ENCODE measurements at places on chromosomes 1 and 21.

DNA sequence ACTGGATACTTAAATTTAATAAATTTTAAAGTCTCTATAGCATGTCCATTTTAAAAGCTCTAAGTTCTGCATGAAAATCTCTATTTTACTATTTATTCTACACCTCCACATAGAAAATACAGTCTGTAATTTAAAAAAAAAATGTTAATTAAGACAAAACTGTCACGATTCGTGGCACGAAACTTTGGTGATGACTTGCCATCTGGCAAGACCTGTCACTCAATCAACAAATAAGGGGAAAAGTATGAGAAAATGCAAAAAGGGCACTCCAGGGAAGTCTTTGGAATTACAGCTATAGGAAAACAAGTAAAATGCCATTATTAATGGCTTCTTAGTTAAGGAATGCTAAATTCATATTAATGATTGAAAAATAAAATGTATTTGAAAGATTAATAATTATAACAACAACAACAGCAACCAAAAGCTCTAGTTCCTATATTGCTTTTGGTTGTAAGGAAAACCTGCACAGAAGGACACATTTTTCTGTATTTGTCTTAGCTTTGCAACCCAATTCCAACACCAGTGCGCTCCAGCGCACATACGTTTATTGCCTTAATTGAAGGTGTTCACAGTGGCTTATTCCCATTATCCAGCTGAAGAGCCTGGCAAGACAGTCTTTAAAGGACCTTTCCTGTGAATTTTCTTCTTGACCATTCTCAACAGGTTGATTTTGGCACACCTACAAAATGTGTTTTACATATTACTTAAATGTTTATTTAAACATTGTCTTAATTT lies 107.8 kb downstream of the PLPPR5 start:
- DNase-seq = no peak

DNA sequence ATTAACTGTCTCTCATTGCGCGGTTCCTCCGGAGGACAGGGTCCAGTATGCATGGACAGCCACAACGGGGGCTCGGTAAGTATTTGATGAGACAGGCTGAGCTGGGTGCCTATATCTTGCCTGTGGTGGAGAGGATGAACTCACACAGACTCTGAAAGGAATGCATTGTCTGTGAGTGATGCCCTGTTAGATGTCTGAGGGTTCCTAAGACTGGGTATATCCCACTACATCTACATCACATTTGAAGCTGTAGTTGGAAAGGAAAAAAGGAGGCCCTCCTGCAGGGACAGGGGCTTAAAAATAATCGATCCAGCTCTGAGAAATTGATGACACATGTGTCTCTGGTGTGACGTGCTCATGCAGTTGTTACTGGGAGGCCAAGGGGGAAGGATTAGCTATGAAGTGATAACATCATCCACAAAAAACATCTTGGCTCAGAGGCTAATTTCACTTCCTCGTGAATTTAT lies 1.9 kb downstream of the ADARB1 start:
- DNase-seq = no peak

- no peak for DNase-seq
Observed at GRCh38 chr1:53214376-53214940, 6.0 kb downstream of the CZIB start.

DNA sequence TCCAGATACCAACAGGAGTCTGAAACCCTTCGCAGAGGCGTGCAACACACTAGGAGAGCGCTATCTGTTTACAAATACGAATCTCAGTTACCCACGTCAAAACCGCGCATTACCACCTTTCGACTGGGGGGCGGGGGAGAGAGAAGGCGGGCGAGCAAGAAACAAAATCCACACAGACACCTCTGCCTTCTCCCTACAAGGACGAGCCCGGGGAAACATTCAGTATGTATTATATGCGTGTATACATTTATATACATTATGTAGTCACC lies 722 bp downstream of the TUT4 start:
- peak; percentile 64 for DNase-seq

DNA sequence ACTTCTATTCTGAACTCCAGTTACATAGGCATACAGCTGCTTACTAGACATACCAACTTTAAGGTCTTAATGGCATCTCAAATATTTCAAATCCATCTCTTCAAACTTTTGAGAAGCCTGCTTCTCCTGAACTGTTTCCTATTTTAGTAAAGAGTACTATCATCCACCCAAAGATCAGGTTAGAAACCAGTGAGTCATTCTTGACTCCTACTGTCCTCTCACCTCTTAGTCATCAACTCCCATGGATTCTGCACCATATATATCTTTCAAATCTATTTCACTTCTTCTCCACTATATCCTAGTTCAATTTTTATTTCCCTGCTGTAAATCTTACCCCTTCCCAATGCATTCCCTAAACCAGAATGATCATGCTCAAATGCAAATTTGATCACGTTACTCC lies 18.1 kb upstream of the BEND5 start:
- DNase-seq = no peak

GRCh38 chr1:94143809-94144176 lies 22.8 kb upstream of the ABCA4 start:
- no peak for DNase-seq

DNA sequence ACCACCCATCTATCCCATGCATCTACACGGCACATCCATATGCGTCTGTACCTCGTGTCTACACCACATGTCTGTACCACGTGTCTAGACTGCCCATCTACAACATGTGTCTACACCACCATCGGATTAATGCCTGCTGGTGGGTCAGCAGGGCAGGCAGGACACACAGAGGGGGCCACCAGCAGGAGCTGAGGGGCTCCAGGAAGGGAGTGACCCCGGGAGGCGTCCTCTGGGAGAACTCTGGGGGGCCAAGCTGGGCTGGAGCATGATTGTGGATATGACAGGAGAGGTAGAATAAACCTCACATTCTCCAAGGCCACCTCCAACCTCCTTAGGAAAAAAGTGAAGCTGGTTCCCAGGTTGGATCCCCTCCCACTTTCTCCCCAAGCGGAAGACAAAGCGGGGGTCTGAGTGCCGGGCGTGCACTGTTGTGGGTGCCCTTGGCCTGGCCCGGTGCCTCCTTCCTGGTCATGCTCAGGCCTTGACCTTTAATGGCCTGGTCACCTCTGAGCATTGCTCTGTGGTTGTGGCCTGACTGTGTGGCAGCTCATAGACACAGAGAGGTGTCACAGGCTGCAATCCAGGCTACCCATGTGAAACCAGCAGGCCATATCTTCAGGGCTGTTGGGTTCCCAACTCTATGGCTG lies 881 bp upstream of the ACTRT2 start:
- no peak for DNase-seq

- no peak for DNase-seq
Observed at GRCh38 chr1:77556045-77556444, 126.4 kb downstream of the ZZZ3 start.

DNA sequence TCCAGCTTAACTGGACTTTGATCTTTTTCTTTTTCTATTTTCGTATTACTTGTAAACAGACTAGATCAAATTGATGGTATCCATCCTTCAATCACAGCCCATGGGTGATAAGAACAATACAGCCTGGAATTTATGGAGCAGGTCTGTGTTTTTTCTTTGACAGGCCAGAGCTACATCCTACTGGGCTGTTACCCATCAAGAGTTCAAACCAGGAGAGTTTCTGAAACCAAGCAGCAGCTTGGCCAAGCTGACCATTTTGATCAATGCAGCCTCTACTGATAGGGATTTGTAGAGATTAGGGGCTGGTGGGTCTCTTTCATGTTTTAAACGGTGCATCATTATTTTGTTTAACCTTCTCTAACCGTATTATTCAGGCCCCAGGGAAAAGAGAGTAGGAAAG lies 24.3 kb upstream of the CCDC190 start:
- no peak for DNase-seq

GRCh38 chr1:216555653-216556052 lies 132.4 kb upstream of the USH2A start:
- DNase-seq = no peak

GRCh38 chr1:60185684-60186083 lies 112.1 kb upstream of the C1orf87 start:
- no peak for DNase-seq

- DNase-seq = no peak
Observed at GRCh38 chr1:31108861-31109260, 43.3 kb upstream of the PUM1 start.

DNA sequence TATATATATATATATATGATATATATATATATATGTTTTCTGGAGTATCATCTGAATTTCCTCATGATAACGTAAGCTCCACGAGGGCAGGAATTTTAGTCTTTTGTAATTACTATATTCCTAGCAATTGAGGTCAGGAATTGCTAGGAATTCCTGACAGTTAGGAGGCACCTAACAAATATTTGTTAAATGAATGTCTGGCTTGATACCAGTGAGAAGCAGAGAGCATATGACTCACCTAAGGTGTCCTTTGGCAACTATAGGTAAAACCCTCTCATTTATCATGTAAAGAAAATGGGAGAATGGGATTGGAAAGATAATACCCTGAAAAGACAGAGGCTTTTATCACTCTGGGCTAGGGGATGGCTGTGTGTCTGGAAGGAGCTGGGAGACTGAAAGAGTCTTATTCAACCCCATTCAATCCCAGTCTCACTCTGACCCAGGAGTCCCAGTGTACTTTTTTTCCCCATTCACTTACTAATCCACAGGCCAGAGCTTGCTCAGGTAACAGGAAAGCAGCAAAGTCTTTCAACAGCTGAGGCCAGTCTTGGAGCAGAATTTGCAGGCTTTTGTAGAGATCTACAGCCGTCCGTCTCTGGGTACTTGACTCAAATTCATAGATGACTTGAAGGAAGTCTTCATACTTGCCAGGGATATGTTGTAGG lies 71.2 kb downstream of the DAP3 start:
- DNase-seq = no peak

DNA sequence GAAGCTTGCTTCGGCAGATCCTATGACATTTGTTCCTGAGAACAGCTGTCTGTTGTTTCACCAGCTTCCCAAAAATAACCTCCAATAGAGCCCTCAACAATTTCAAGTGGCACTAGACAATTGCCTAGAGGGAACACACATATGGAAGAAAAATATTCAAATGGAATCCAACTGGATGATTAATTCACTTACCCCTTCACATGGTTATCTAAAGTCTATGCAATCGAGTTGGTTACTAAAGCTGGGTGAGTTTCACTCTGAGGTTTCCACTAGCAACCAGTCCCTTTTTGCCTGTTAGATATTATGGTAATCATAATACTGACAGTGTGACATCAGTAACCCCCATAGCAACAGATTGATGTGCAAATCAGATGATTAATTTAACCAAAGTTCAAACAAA lies at the start of gene LEMD1:
LEMD1 (minus strand) TSS at position 259 of the 400 bp plus-strand sequence. CDS start 1,520 bp downstream, outside the sequence.
- DNase-seq = no peak

- DNase-seq = no peak
Observed at GRCh38 chr1:229093238-229093540, 177.7 kb upstream of the RAB4A start.

- DNase-seq = no peak
Observed at GRCh38 chr1:10561497-10561896, 86.7 kb downstream of the PEX14 start.

GRCh38 chr1:66695116-66695515 lies 57.1 kb upstream of the DYNLT5 start:
- DNase-seq = no peak

Measured in activated T-helper 9 cell treated with anti-CD3 and anti-CD28 coated beads, Interleukin-2, amount 50 U/mL, for 16 hours (primary cell).